ENCODE measurements at places on chromosomes 2 and 18. TPM values are rescaled to one million over a fixed set of nuclear protein-coding genes. Genes with fewer than 3 reads are reported as not detected.

Gene UCN
- total RNA-seq, result not detected

Gene MC2R
- total RNA-seq, result not detected

Gene FEV
- total RNA-seq, result not detected

Gene INO80C
- 7.3 TPM for total RNA-seq

Gene FN1
- 8,882 TPM for total RNA-seq

Gene ANKRD62
- total RNA-seq, result not detected

Gene PTPRM
- 90.3 TPM for total RNA-seq

Gene SERPINB2
- 9.3 TPM for total RNA-seq

Gene SERPINB13
- not detected for total RNA-seq

Gene NLRC4
- 0.81 TPM for total RNA-seq

Gene CYP27C1
- not detected for total RNA-seq

Gene CRYGD
- total RNA-seq, result not detected

Gene ACVR1C
- total RNA-seq, result not detected

Gene EMILIN2
- 22.6 TPM for total RNA-seq

Gene TUBA3E
- total RNA-seq, result not detected

Gene NPPC
- not detected for total RNA-seq

Gene SLC8A1
- total RNA-seq, result 31.2 TPM

Gene CLEC4F
- total RNA-seq, result not detected

Gene ENOSF1
- total RNA-seq, result 77.8 TPM

Gene MC4R
- not detected for total RNA-seq

Data from thoracic aorta (tissue), 2 donors.